RKO (cell line): ENCODE measurements at places on chromosomes 1 and 21.

DNA sequence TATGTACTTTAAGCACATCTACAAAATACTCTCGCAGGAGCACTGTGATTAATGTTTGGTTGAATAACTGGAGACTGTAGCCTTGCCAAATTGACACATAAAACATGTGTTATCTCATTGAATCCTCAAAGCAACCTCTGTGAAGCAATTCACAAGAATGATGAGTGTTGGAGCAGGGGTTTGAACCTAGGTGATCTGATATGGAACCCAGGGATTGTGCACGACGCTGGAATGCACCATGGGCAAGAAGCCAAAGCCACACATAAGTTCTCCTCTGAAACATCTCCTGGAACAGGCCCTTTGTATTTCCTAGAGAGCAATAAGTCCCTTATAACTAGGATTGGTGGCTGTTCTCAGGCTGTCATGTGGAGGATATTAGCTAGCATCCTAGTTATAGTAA is 124.6 kb upstream of the IVNS1ABP start:
- no peak for DNase-seq

DNA sequence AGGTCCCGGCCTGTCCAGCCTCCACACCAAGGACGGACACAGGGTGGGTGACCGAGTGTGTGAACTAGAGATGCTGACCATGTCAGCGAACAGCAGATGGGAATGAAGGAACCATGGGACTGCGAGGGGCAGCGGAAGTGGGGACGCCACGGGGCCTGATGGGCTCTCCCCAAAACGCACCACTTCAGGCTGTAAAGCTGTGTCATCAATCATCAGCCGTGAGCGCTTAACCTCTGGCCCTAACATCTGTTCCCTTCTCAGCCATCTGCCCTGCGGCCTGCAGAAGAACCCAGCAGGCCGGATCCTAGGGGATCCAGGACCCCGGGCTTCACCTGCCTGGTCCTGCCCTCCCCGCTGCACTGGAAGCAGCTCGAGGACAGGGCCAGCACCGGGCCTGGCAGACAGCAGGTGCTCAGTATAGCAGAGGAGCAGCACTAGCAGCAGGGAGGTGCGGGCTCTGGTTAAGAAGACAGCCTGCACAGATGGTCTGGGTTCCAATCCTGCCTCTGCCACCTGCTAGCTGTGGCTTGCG is 58.7 kb downstream of the DMRTB1 start:
- no peak for DNase-seq

GRCh38 chr1:107549152-107549810 is 408.4 kb downstream of the NTNG1 start:
- no peak for DNase-seq

GRCh38 chr1:209368864-209369598 is 214.5 kb upstream of the CAMK1G start:
- DNase-seq = peak; percentile 13

DNA sequence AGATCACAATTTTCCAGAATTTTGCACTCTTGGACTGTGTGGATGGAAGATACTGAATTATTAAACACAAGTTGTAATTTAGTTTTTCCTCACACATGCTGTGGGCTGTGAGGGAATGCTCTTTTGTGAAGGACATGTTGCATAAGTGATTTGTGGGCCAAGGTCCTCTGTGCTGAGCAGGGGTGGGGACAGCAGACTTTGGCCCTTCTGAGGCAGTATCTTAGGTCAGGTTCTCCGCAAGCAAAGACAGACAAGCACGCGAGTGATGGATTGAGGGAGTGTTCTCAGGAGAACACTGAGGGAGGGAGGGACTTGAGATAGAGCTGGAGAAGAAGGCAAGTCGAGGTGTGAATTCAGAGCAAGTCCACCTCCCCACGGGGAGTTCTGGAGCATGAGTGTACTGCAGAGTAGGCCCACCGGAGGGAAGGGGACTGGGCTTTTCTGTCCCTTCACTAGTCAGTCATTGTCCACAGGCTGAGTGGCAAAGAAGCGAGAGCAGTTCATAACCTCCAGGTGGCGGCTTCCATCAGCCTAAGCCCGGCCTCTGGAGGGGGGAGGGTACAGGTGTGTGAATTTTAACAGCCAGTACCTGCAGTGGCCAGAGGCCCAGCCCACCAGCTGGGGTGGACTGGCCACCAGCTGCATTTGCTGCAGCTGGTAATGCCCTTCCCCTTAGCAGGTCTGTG is 19.1 kb upstream of the CD101 start:
- no peak for DNase-seq

GRCh38 chr1:210328032-210328745 is 513 bp upstream of the HHAT start:
- no peak for DNase-seq

DNA sequence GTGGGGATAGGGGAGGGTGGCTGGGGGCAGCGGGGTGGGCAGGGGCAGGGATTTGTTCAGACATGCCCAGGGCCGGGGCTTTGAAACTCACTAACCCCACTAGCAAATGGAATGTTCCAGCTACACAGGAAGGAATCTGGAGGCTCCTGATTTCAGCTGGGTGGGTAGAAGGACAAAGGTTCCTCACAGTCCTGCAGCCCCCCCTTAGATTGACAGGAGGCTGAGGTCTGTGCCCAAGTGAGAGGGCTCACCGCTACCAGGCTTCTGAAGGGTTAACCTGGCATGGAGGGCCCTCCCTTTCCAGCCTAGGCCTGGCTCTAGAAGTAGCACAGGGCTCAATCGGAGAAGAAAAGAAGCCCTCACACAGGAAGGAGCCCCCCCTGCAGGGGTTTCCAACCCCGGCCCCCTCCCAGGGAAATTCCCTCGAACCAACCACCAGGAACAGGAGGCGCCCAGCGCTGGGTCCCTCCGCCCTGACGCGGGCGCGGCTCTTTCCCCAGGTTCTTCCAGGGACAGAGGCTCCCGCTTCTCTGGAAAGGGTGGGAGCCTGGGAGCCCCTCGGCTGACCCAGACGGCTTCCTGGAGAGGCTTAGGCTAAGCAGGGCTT is 3.3 kb downstream of the EPHA2 start:
- no peak for DNase-seq

- DNase-seq = no peak
Observed at GRCh38 chr1:24903011-24903461, 27.0 kb downstream of the RUNX3 start.

GRCh38 chr1:186683652-186684410 is 3.6 kb upstream of the PTGS2 start:
- DNase-seq = no peak

- no peak for DNase-seq
Observed at GRCh38 chr1:197663162-197663953, 111.9 kb downstream of the DENND1B start.

- no peak for DNase-seq
Observed at GRCh38 chr1:58487002-58487401, 59.5 kb downstream of the OMA1 start.

DNA sequence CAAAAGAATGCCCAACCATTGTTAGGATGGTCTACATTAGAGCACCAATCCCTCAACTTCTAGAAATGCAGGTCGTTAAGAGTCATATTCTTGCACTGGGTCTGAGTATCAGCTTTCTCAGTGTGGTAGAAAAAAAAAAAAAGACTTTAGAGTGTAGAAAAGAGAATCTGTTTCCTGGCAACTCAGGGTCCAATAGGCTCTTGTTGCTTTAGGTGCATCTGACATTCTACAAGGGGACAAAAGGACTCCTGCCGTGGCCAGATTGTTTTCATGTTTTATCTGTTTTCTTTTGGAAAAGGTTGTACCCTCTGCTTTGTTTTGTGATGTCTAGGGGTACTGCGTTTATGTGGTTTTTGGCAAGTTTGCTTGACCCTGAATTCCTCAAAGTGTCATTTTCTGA is 105.4 kb upstream of the KCNK2 start:
- DNase-seq = no peak
